NCI-H187 treated with DMSO at 0.1 percent for 48 hours (cell line): ENCODE measurements at places on chromosomes 1 and 21.

DNA sequence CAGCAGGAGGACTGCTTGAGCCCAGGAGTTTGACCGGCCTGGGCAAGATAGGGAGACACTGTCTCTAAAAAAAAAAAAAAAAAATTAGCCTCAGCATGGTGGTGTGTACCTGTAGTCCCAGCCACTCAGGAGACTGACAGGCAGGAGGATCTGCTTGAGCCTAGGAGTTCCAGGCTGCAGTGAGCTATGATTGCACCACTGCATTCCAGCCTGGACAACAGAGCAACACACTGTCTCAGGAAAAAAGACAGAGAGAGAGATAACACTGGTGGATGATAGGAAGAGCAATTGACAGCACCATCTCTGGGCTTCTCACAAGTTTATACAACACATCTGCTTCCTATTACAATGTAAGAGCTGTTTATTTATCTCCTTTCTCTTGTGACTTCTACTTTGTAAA, 2.4 kb upstream of the RNU11 start:
- no peak for DNase-seq

DNA sequence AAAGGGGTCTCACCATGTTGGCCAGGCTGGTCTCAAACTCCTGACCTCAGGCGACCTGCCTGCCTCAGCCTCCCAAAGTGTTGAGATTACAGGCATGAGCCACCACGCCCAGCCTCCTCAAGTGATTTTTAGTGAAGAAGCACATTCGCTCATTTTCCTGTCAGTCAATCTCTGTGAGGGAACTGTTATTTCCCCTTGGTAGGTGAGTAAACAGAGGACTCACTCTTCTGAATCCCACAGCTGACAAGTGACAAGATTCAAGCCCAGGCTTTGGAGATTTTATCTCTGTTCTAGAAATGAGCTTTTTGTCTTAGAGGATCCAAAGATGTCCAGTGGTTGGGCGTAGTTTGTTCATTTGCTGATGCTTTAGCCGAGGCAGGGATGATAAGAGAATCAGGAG, 43.9 kb upstream of the TACSTD2 start:
- DNase-seq = no peak

DNA sequence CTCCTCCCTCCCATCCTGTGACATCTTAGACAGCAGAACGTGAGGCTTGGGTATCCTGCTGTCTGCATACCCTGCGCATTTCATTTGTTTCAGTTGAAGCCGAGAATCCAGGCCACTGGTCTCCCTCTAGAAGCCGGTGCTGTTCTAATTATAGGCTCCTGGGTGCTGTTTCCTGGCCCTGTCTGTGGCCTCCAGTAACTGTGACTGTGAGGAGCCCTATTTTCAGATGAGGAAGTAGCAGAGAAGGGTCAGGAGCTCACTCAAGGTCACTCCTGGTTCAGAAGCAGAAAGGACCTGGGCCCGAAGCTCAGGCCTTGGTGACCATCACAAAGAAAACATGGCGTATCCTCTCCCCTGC, 24.0 kb downstream of the COQ8A start:
- no peak for DNase-seq

DNA sequence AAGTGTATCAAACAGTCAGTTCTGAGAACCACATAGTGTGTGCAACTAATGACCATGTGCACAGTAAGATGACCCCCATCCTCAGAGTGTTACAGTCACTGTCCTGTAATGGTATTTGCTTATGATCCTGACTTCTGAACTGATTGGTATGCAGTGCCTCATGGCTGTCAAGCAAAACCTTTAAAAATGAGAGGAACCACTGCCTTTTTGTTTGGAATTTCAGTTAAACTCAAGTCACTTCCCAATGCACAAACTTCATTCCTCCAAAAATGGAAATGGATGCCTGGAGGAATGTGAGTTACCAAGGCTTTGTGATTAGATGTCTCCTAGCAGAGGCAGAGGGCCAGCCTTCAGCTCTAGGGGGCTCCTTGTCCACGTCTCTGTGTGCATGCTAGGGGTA, 10.5 kb downstream of the C1orf198 start:
- DNase-seq = no peak

GRCh38 chr1:115955228-115955627, 21.1 kb upstream of the SLC22A15 start:
- DNase-seq = no peak

- DNase-seq = no peak
Measured at GRCh38 chr1:221263831-221264767, 384.9 kb downstream of the HLX start.

GRCh38 chr1:14745789-14746188, 147.3 kb downstream of the KAZN start:
- no peak for DNase-seq

DNA sequence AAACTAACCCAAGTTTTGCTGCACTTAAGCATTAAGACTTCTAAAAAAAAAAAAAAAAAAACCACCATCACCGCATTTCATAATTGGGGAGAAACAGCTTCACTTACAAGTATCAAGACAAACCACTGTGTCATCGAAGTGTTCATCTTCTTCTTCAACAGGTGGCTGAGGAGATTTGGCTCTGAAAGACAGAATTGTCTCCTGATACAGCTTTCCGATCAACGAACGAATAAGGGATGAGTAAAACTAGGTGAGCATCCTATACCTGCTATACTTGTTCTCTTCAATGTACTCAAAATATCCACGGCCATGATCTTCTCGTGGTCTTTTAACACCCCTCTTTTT, 2.0 kb downstream of the HNRNPU start:
- DNase-seq = no peak

- no peak for DNase-seq
Measured at GRCh38 chr1:25695771-25696311, 79.2 kb downstream of the MAN1C1 start.

GRCh38 chr1:151837197-151837596, 2.4 kb downstream of the C2CD4D start:
- no peak for DNase-seq

DNA sequence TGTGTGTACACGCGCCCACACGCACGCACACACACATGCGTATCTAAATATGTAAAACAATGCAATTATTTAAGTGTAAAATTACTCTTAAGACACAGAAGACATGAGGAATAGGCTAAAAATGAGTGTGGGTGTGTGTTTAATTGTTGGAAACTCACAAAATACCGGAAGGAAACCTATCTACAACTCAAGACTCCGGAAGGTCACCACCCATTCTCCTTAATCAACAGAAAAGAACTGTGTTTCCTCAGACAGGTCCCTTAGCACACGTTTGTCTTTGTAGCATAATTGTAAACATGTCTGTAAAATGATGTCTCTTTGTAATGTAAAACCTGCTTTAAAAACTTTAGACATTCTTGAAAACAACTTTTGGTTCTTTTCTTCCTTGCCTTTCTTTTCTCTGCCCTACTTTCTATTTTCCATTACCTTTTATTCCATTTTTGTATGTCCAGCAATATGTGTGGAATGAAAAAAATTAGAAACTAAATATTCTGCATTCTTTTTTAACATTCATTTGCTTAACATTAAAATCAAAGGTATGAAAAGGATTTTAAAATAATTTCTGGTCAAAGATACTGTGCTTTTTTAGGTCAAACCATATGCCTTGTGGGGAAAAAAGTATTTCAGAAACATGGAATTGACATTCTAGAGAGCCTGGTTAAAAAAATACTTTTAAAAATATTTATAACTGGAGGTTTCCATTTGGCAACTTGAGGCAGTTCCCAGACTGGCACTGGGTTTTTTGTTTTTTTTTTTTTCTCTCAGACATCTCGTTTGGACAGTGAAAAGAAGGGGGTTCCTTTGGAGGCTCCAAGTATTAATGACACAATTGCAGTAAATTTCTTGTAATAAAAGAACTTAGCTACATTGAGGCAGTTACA, 46.2 kb downstream of the ATP5PF start:
- no peak for DNase-seq

GRCh38 chr1:105700723-105701122, 1355.8 kb upstream of the PRMT6 start:
- no peak for DNase-seq
